Choroid plexus epithelial cell (primary cell): ENCODE measurements at places on chromosomes 13 and 19.
A peak's percentile ranks its signal among the peaks of the same experiment; 100 is the strongest.

- no peak for DNase-seq
These were observed 8.9 kb upstream of the CRTC1 start for GRCh38 chr19:18674616-18675015.

DNA sequence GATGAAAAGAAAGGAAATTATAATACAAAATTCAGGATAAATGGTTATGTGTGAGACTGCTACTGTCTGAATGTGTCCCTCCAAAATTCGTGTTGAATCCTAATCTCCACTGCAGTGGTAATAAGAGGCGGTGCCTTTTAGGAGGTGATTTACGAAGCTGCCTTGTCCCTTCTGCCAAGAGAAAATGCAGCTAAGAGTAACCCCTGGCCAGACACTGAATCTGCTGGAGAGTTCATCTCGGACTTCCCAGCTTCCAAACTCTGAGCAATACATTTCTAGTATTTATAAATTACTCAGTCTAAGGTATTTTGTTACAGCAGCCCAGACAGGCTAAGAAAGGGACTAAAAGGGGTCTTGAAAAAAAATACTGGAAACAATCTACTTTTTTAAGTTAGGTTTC, 152.6 kb downstream of the KLF12 start:
- peak; percentile 28 for DNase-seq

DNA sequence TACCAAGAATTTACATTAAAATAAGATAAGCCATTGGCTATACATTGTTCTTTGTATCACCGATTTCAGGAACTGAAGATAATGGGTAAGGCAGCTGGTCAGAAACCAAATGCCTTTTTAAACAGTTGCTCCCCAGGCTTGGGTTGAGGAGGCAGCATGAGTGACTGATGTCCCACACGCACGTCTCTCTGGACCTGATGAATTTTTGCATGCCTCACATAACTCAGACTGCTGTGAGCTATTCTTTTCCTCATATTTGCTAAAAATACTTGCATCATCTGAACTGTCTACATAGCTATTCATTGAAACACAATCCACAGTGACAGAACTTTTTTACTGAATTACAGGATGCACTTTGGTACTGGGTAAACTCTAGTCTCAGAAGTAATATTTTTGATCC, 123.6 kb upstream of the MAB21L1 start:
- DNase-seq: peak; percentile 37

GRCh38 chr13:110700641-110701040, 5.3 kb downstream of the CARS2 start:
- DNase-seq: no peak

DNA sequence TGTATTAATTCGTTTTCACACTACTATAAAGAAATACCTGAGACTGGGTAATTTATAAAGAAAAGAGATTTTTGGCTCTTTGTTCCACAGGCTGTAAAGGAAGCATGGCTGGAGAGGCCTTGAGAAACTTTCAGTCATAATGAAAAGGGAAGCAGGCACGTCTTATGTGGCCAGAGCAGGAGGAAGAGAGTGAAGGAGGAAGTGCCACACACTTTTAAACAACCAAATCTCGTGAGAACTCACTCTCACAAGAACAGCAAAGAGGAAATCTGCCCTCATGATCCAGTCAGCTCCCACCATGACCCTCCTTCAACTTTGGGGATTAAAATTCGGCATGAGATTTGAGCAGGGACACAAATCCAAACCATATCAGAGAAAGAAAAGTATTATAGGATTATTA, 1255.9 kb upstream of the MIR17HG start:
- no peak for DNase-seq

- no peak for DNase-seq
These were observed 7.7 kb downstream of the YIPF2 start for GRCh38 chr19:10920781-10921180.

GRCh38 chr13:51733374-51734298, 70.3 kb downstream of the DHRS12 start:
- DNase-seq: no peak

DNA sequence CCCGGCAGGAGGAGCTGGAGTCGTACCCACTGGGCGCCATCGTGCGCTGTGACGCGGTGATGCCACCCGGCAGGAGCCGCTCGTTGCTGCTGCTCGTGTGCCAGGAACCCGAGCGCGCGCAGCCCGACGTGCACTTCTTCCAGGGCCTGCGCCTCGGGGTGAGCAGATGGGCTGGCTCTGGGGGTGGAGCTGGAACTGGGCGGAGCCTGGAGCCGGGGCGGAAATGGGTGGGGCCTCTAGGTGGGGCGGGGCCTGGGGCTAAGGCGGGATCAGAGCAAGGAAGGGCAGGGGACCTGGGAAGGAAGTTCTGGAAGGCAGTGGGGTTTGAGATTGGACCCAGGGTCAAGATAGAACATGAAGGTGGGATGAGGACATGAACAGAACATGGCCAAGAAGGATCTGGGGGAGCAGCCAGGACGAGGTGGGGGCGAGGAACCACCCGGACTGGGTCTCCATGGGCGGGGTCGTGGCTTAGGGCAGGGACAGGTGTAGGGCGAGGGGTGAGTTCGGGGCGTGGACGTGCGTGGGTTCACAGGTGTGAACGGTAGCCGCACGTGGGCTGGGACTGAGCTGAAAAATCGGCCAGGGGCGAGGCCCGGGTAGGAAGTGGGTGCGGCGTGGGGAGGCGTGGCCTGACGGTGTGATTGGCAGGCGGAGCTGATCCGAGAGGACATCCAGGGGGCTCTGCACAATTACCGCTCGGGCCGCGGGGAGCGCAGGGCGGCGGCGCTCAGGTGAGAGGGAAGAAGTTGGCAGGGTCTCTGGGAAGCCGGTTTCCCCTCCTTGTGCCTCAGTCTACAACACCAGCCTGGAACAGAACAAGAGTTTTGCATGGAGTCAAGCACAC, 4.7 kb downstream of the EPS8L1 start:
- peak; percentile 67 for DNase-seq

DNA sequence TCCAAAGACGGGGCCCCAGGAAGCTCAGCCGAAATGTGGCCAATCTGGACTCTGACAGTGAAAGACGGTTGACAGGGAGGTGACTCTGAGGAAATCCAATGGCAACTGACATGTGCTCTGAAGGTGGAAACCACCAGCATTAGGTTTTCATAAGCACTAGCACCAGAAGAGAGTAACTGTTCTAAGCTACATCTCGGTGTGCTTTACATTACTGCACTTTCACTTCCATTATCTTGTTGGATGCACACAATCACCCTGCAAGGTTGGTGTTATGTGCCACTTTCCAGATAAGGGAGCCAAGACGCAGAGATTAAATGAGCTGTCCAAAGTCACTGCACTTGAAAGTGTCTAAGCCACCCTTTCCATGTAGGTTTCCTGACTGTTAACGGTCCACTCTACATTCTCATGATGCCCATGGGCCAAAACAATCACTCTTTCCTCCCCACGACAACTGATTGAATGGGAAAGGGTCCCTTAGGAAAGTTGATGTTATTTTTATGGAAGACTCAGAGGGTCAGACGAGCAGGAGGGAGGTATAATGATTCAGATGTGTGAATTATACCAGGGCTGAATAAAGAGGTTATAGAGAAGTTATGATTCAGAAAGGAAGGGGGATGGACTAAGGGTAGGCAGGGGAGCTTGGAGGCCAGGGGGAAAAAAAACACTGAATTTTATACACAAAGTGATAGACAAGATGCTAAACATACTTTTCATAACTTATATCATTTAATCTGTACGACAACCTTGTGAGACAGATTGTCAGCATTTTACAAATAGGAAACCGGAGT, 52.8 kb downstream of the RUBCNL start:
- DNase-seq: no peak

- no peak for DNase-seq
These were observed 683.8 kb upstream of the ATXN8OS start for GRCh38 chr13:69423844-69424243.

- peak; percentile 54 for DNase-seq
These were observed 44.9 kb downstream of the LATS2 start for GRCh38 chr13:21016487-21016886.
